ENCODE measurements at places on chromosomes 7 and 10.

DNA sequence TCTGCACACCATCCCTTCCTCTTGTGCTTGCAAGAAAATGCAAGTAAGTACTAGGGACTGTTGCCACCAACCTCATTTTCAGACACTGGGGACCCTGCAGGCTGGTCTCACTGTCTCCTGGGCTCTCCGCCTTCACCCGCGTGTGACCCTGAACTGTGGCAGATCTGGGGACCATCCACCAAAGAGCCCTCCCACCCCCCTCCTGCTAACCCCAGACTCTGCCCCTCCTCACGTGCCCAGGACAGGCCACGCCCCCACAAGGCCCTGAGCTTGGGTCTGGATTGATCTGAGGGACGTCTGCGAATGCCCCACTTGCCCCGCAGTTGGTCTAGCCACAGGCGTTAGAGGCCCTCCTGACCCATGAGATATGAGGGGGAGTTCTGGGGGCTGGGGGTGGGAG, 8.1 kb downstream of the CNPY1 start:
- no peak for DNase-seq

- no peak for DNase-seq
These were observed 335.2 kb upstream of the SEMA3D start for GRCh38 chr7:85522070-85522469.

- no peak for DNase-seq
These were observed 76.8 kb downstream of the CTBP2 start for GRCh38 chr10:125083576-125083920.

DNA sequence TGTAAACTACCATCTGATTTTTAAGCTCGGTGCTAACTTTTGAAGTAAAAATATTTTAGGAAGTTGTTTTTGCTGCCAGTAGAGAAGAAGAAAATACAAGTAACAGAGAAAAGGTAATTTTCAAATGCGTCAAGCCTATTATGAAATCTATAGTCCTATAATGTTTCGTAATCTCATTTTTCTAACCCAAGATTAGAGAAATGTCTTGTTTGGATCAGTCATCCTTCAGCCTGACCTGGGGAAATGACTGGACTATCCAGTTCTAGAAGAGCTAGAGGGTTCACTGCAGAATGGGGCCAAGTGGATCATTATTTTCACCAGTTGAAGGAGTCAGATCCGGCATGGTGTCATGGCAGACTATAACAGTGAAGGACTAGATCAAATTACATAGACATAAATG, 62.7 kb upstream of the FGL2 start:
- DNase-seq, result no peak

- peak; percentile 96 for DNase-seq
These were observed at the start of gene FAM20C for GRCh38 chr7:191981-192649. TSS of gene FAM20C (plus strand) at chr7:192571. CDS start at chr7:193200, 629 bp downstream.

DNA sequence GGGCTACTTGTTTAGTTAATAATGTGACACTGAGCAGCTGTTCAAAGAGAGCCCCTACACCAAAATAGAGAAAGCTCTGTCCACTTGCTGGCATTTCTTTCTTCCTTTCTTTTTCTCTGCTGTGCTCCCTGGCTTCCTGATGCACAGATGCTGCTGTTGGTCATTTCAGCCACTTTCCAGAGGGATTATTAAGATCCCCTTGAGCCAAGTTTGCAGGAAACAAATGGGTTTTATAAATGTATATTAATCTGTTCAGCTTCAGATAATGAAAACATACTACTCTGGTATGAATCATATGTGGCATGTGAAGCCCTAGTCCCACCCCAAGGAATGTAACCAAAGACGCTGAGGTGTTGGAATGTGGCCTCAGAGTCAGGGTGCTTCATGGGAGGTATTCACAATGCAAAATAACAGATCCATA, 638.2 kb upstream of the FZD8 start:
- DNase-seq, result no peak

Data from right kidney (tissue), 9 donors.